ENCODE measurements at places on chromosomes 7 and 10.

DNA sequence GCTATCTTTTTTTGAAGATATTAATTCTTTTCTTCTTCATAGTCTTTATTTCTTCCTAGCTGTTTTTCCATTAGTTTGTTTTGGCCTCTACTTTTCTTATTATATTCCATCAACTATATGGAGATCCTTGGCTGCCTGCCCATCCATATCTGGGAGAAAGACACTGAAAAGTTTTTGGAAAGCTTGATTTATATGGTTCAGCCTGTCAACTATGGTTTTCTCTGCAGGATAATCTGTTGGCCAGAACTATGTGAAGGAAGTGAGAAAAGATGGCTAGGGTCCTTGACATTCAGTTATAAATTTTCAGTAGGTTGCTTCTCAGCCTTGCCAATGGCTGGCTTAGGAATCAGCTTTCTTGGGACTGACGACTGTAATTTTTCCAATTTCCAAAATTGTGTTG, 10.0 kb upstream of the CDK14 start:
- DNase-seq: no peak

GRCh38 chr7:24576171-24577025, 3.1 kb downstream of the PALS2 start:
- DNase-seq: no peak

DNA sequence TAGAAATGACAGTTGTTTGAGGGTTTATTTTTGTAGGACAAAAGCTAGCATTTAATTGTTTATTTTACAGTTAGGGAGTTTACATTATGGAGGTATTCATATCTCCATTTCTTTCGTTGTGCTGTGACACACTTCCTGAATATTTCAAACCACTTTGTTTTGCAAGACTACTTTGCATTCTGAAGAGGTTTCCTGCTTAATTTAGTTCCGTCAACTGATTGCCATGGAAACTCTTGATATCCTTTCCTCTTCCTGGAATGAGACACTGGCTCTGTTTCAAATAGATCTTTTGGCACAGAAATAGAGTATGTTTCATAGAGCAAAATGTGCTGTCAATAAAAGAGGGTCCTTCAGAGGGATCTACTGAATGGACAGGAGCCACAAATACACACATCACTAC, 159.5 kb upstream of the AGR3 start:
- no peak for DNase-seq

- DNase-seq: no peak
These were observed 263.1 kb upstream of the PITRM1 start for GRCh38 chr10:3435671-3436070.

- no peak for DNase-seq
These were observed 34.0 kb downstream of the ZDHHC6 start for GRCh38 chr10:112412696-112413095.

DNA sequence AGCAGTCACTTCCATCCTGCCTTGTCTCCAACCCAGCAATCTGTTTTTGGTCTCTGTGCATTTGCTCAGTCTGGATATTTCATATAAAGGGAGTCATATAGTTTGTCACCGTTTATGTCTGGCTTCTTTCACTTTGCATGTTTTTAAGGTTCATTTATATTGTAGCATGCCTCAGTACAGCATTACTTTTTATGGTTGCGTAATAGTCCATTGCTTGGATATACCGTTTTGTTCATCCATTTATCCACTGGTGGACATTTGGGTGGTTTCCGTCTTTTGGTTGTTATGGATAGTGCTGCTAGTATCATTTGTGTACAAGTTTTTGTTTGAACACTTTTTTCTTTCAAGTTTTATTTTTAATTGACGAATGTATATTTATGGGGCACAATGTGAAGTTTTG, 18.2 kb downstream of the TBC1D12 start:
- no peak for DNase-seq

DNA sequence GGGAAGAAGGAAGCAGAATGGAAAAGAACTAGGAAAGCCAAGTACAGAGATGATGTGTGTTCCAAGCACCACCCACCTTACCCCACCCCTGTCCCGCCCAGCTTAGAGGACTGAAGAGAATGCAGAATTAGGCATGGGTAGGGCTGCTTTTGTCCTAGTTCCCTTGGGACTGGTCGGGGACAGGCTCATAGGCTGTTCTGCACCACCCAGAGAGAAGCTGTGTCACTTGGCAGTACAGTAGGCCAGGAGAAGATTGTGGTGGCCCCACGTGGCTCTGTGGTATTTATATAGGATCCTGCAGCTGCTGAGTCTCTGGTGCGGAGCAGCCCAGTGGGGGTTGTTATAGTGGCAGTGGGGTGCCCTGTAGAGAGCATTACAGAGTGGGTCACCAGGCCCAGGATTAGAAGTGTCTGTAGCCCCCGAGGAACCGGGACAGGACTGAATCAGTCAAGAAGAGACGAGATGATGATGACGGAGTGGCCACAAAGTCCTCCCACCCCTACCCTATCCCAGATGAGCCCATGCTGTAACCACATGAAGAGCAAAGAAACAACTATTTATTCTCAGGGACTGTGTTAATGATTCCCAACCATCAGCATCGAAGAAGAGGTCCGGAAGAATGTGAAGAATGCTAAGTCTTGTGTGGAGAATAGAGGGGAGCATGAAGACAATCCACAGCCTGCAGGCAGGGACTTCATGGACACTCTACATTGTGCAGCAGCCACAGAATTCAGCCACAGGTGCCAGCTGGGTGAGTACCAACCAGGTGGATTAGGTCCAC, 88.9 kb downstream of the C1GALT1 start:
- DNase-seq: no peak
